ENCODE measurements at places on chromosomes 7 and 10.

DNA sequence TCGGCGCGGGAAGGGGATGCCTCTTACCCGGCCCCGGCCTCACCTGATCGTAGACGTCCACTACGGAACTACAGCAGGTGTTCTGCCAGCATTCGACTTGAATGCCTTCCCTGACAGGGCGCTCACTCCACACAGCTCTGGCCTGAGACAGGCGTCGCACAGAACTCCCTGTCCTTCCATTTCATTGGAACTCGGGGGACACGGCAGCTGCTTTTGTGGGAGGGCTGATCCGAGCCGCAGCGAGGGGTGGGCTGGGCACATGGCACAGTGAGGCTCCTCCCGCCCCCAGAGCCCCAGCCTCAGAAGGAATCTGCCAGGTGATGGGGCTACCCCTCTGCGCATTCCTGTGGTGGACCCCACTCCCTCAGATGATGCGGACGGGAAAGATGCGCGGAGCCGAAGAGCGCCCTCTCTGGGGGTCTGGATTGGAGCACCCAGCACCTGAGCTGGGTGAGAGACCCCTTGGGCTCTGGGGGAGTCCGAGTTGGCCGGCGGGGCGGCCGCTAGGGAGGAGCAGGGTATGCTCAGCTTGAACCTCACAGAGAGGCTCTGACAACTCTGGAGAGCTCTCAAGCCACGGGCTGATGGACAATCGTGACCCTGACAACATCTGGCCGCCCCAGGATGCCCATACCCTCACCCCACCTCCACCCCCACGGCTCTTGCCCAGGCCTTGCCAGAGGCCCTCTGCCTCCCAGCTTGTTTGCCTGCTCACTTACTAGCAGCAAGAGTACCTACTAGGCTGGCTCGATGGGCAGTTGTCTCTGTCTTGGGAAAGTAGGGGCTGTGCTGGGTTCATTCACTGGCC lies 36.6 kb downstream of the RASGEF1A start:
- no peak for DNase-seq

- peak; percentile 55 for DNase-seq
These were observed 453.7 kb downstream of the SDK1 start for GRCh38 chr7:3754493-3755341.

DNA sequence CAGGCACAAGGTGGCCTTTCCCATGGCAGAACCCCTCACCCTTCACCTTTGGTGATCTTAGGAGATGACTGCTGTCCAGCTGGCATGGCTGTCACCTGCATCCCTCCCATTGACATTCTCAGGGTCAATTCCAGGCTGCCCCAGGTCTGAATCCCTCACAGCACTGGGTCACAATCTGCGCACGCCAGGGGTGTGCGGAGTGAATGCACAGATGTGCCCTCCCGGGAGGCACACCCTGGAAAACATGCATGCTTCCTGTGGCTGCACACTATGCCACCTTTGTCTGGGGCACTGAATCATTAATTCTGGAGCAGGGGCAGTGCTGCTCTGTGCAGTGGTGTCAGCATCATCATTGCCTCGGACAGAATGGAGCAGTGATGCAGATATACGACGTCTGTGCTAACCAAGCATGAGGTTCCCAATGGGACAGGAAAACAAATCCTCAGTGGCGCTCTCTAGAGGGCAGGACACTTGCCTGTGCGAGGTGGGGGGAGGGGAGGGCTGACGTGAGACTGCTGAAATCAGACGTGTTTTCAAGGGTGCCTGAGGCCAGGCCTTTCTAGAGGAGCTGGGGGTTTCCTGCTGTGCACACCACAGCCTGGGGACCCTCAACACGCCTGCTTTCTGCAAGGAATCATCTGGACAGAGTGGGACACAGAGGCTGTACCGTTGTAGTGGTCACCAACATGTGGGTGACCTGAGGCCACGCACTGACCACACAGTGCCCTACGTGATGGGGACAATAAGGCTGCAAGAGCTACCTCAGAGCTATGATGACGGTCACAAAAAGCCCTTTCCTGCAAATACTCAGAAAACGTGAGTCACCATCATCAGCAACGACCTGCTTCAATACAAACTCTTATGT lies 77.9 kb downstream of the HIPK2 start:
- no peak for DNase-seq

- no peak for DNase-seq
These were observed 6.5 kb downstream of the DBNL start for GRCh38 chr7:44050915-44051560.

DNA sequence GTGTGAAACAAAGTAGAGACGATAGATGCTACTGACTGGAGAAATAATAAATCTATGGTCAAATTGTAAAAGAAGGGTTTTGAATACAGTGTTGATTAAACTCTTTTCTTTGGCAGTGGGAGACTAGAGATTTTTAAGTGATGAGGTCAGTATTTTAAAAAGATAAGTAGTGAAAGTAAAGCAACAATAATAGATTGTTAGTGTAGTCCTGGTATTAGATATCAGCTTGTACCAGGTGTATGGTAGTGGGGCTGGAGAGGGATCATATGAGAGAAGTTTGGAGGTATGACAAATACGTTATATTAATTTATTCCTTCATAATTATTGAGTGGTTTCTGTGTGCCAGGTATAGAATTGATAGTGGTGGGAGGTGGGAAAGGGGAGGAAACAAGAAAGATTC lies 25.2 kb downstream of the PHTF2 start:
- no peak for DNase-seq

- peak; percentile 33 for DNase-seq
These were observed 786 bp downstream of the ATP5F1C start for GRCh38 chr10:7788639-7789286.

DNA sequence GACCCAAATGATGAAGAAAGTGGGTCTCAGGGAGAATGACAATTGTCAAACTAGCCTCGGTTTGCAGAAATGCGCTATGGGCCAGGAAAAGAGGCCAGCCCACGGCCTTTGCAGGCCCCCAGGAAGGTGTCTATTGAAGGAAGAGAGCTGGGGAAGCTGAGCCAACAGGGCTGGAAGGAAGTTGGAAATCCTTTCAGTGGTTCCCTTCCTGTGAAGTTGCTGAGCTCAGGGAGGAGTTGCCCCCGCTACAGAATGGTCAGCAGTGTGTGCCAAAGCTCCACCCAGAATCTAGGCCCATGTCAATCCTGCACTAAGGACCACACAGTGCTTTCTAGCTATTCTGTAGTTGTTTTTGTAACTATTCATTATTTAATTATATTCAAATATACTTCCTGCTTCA lies 91.6 kb upstream of the ANLN start:
- DNase-seq = no peak

DNA sequence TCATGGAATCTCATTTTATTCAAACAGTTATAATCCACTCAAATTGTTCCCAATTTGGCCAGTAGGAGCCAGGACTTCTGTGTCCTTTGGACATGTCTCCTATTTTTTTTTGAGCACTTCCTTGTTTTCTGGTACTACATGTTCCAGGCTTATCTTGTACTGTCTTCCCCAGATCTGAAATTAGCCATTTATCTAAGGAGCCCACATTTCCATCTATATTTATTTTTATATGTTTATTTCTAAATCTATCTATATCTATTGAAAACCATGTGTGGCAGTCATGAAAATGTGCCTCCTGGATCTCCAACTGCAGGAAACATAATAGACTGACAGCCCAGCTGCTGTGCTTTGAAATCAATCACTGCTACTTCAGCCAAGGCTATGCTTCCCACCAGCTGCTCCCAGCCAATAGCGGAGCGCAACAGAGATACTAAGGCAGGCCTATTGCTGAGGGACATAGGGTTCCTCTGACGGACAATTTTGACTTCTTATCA lies 147.1 kb downstream of the LRRC4 start:
- DNase-seq = no peak

GRCh38 chr7:34157137-34157536 lies 251.8 kb downstream of the BMPER start:
- DNase-seq = peak; percentile 44

- DNase-seq = peak; percentile 27
These were observed 82.3 kb downstream of the HTR7 start for GRCh38 chr10:90775351-90776028.

DNA sequence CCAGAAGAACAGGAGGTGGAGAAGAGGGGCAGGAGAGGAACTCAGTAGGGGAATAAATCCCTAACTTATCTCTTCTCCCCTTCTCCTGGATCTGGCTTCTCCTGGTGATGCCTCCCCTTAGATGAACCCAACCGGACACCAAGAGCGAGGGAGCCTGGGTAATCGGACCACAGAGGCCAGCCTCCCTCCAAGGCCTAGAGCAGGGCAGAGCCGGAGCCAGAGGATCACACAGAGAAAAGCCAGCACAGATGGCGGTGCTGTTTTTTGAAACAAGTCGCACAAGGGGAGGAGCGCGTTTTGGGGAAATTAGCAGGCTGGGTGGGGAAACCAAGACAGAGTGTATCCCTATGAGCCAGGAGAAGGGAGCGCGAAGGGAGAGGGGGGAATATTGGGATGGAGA lies 4.9 kb upstream of the SRRM3 start:
- DNase-seq = no peak

All from fibroblast of skin of right biceps (primary cell).